ENCODE measurements at places on chromosomes 12 and 14. TPM values are rescaled to one million over a fixed set of nuclear protein-coding genes. Genes with fewer than 3 reads are reported as not detected.

CD4 gene
- 2.2 TPM for total RNA-seq

SIX6 gene
- total RNA-seq, result not detected

PTPRR gene
- total RNA-seq, result not detected

DCN gene
- total RNA-seq, result not detected

SOAT2 gene
- 3.1 TPM for total RNA-seq

GRCh38 chr14:50520947-50521815, 11.2 kb downstream of the MAP4K5 start:
- peak; percentile 63 for DNase-seq

COL2A1 gene
- not detected for total RNA-seq

LRRIQ1 gene
- total RNA-seq, result not detected

DNA sequence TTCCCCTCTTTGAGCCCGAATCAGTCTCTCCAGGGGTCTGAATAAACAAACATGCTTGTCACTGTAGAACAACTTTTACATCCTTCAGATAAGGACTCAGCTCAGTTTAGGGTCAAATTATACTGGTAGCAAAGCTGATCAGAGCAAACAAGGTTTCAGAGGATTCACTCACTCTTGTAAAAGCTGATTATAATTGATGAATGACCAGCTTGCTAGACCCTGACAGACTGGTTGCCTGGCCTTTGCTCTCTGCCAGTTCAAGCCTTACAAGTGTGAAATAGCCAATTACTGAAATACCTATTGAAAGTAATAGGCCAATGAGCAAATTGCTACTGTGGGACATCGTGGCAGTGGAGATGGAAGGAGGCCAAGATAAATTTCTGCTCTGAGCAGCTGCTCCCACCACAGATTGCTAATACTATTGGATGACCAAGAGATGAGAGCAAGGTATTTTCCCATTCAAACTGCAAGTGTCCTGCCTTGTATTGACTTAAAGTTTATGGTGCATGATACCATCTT, 177.6 kb downstream of the PDZRN4 start:
- DNase-seq, result no peak

DNA sequence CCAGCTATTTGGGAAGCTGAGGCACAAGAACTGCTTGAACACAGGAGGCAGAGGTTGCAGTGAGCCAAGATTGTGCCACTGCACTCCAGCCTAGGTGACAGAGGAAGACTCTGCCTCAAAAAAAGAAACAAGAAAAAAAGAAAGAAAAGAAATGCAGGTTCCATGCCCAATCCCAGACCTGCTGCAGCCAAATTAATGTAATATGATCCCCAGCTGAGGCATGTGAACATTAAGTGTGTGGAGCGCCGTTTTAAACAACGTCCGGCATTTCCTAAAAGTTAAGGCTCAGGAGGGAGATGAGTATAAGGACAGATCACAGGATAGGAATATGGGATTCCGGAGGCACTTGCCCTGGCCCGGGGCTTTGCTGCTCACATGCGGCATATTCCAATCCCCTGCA, 162.9 kb downstream of the KSR2 start:
- DNase-seq, result no peak

RHEBL1 gene
- 13.2 TPM for total RNA-seq

PHETA1 gene
- 2.0 TPM for total RNA-seq

- no peak for DNase-seq
These were observed 19.3 kb downstream of the NFKBIA start for GRCh38 chr14:35385042-35385839.

CBLN3 gene
- total RNA-seq, result 6.4 TPM

GRCh38 chr12:53857666-53858065, 81.0 kb upstream of the HOXC13 start:
- DNase-seq, result no peak

Data from activated naive CD8-positive, alpha-beta T cell treated with anti-CD3 and anti-CD28 coated beads for 36 hours (primary cell).